ENCODE measurements at places on chromosomes 16 and 17.

DNA sequence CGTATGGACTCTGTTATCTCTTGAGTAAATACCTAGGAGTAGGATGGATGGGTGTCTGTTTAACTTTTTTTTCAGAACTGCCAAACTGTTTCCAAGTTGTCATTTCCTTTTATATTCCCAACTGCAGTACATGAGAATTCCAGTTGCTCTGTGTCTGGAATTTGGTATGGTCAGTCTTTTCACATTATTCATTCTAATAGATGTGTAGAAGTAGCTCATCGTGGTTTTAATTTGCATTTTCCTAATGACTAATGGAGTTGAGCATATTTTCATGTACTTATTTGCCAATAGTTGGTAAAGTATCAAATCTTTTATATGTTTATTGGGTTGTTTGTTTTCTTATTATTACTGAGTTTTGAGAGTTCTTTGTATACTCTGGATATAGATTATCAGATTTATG, 27.0 kb downstream of the MRTFB start:
- H3K27ac ChIP-seq = no peak overlapping the region
- H3K4me3 ChIP-seq = no peak overlapping the region
- H3K36me3 ChIP-seq = no peaks in the 10 kb centered on the region
- H3K27me3 ChIP-seq = no peaks in the 10 kb centered on the region
- H3K4me1 ChIP-seq = no peaks in the 10 kb centered on the region

DNA sequence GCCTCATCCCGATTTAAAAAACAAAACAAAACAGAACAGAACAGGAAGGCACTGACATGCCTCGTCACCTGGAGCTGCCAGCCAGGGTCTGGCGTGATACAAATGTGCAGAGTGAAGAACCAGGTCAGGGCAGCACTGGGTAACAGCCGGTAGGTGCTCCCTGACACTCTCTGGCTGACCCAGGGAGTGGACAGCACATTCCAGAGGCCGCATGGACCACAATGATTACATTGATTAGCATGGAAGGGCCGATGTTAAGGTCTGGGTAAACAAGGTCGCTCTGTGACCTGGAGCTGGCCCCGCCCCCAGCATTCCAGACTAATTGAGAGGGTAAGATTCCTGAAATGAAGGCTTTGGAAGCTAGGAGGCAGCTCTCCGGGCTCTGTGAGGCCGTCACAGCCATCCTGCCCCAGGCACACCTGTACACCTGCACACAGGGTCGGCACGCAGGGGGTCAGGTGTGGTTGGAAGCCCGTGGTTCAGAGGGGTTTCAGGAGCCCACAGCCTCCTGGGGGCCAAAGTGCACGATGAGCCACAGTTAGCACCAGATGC, 21.4 kb downstream of the PIEZO1 start:
- H3K4me1 ChIP-seq = peaks cover 21% of the 10 kb centered on the region
- no peaks in the 10 kb centered on the region for H3K27me3 ChIP-seq

GRCh38 chr17:81522491-81523401, 5.4 kb upstream of the FSCN2 start:
- H3K4me1 ChIP-seq = no peaks in the 10 kb centered on the region
- H3K36me3 ChIP-seq = no peaks in the 10 kb centered on the region
- H3K4me3 ChIP-seq = no peak overlapping the region
- H3K27ac ChIP-seq = no peak overlapping the region
- no peak for DNase-seq

GRCh38 chr16:84774810-84775209, 45.0 kb upstream of the CRISPLD2 start:
- H3K27ac ChIP-seq = no peak overlapping the region
- no peaks in the 10 kb centered on the region for H3K27me3 ChIP-seq
- peak; percentile 63 for DNase-seq

DNA sequence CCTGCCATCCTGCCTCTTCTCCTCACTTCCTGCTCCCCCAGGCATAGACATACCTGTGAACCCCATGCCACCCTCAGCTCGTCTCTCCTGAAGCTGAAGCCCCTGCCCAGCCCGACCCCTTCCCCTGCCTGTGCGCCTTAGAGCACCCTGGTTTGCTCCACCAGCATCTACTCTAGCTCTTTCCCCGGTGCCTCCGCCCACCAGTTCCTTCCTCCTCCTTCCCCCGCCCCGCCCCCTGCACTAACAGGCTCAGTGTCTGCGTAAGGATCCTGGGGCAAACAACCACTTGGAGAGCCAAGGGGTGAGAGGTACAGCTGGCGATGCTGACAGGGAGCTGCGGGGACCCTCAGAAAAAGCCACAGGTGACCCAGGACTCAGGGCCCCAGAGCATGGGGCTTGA, 1.9 kb downstream of the GPR142 start:
- no peaks in the 10 kb centered on the region for H3K27me3 ChIP-seq
- H3K4me1 ChIP-seq = no peaks in the 10 kb centered on the region

DNA sequence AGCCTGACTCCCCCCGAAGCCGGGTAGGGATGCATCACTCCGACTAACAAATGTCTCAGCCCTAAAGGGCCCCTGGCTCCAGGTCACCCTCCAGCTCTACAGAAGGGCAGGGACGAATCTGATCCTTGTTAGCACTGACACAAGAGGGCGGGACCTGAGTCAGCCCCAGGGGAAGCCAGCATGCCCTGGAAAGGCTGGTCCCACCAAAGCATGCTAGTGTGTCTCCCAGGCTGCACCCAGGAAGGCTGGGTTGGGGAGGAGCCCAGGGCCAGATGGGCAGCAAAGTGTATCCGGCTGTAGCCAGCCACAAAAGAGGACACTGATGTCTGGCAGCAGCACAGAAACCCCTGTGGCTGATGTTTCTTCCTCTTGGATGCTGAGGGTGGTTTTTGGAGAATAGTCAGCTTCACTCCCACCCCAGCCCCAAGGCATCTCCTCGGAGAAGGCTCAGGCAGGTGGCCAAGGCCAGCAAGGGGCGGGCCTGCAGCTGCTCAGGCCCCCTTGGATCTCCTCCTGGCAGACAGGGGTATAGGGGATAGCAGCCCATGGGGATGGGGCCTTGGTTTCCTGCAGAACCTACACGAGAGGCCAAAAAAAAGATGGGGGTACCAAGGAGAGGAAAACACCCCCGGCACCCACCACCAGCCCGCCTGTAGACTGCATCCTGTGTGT, 11.0 kb downstream of the NATD1 start:
- H3K4me1 ChIP-seq = no peaks in the 10 kb centered on the region
- no peak for DNase-seq
- no peak overlapping the region for H3K27ac ChIP-seq
- H3K4me3 ChIP-seq = no peak overlapping the region
- H3K27me3 ChIP-seq = no peaks in the 10 kb centered on the region

- no peak overlapping the region for H3K27ac ChIP-seq
- DNase-seq = no peak
- H3K27me3 ChIP-seq = peaks cover 11% of the 10 kb centered on the region
- H3K36me3 ChIP-seq = no peaks in the 10 kb centered on the region
Measured at GRCh38 chr17:45435481-45435880, 2.8 kb upstream of the ARHGAP27 start.

DNA sequence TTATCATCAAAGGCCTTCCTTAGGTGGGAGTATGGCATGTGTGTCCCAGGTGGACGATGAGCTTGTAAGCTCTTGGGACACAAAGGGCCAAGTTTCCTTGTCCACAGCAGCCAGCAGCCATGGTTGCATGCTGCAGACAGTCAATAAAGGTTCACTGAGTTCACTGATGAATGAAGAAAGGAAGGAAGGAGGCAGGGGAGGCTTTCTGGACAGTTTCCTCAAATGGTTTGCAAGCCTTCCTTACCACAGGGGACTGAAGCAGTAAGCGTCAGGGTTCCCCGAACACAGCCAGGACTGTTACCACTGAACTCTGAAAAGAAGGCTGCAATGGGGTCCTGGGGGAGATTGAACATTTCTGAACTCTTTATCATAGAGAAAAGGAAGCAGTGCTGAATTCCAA, 111.1 kb downstream of the GAS7 start:
- H3K4me3 ChIP-seq = no peak overlapping the region
- H3K27ac ChIP-seq = peak overlapping the region; percentile 66
- no peaks in the 10 kb centered on the region for H3K27me3 ChIP-seq

- H3K36me3 ChIP-seq = no peaks in the 10 kb centered on the region
- H3K27me3 ChIP-seq = no peaks in the 10 kb centered on the region
- H3K4me3 ChIP-seq = no peak overlapping the region
Measured at GRCh38 chr17:55325406-55325805, 60.6 kb downstream of the HLF start.

GRCh38 chr17:79361873-79362771, 248.7 kb downstream of the RBFOX3 start:
- no peaks in the 10 kb centered on the region for H3K27me3 ChIP-seq
- DNase-seq = no peak
- H3K4me1 ChIP-seq = no peaks in the 10 kb centered on the region
- no peaks in the 10 kb centered on the region for H3K36me3 ChIP-seq
- no peak overlapping the region for H3K27ac ChIP-seq

DNA sequence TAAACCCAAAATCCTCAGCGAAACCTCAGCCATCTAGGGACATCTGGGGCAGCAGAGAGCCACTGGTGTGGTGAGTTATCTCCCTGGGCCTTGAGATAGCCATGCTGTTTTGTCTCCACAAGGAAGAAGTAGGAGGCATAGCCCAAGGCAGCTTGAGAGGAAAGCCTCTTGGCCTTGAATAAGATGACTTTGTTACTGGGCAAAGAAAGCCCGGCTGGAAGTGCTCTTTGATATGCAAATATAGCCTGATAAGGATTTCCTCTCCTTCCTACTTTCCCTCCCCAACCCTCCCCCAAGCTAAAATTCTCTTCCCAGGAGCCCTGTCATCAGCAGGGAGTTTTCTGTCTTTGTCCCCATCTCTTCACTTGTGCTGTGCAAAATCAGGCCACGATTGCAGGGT, 694.4 kb downstream of the MAF start:
- no peaks in the 10 kb centered on the region for H3K27me3 ChIP-seq
- H3K4me3 ChIP-seq = no peak overlapping the region
- no peaks in the 10 kb centered on the region for H3K36me3 ChIP-seq

DNA sequence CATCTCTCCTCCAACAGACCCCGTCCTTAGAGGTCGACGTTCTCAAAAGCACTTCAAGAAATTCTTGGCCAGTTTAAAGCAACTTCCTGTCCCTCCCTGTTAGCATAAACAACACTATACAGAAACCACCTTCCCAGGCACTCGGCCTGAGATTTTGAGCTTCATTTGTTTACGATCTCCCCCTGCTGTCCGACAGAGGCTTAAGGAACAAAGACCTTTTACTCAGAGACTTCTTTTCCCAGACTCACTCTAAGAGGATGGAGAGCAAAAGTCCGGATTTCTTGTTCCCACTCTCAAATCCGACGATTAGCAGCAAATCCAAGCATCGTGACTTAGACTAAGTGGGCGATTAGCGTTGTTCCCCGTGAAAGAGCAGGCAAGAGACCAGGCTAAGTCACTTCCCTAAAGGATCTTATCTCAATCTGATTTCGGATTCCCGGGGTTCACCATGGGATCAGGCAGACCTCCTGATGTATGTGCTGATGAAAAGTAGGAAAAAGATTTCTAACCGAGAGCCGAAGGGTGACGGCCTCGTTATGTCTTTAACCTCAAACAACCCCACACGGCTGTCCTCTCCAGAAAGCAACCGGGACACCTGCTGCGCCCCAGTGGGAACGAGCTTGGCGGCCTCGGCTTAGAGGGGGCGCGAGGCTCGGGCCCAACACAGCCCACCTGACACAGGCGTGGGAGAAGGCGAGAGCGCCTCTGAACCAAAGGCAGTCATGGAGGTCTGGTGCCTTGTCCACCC, 598 bp downstream of the INPP5K start:
- H3K36me3 ChIP-seq = no peaks in the 10 kb centered on the region
- peak; percentile 75 for DNase-seq
- peaks cover 6% of the 10 kb centered on the region for H3K4me1 ChIP-seq
- H3K4me3 ChIP-seq = peak overlapping the region; percentile 96

DNA sequence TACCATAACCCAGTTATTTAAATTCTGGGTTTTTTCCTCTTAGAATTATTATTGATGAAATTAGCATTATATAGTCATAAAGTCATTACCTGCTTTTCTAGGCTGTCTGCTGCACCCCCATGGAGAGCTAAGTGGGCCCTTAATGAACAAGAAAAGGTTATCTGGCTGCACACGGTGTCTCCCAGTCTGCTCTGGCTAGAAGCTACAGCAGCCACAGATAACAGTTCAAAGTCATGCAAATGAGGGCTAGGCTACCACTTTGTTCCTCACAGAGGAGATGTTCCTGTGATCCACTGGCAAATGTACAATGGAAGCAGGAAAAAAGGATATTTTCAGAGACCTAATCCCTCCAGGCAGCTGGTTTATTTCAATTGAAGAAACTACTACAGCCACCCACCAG, 112.1 kb downstream of the SNX11 start:
- no peaks in the 10 kb centered on the region for H3K4me1 ChIP-seq
- no peak overlapping the region for H3K27ac ChIP-seq
- no peaks in the 10 kb centered on the region for H3K36me3 ChIP-seq
- no peak for DNase-seq
